Stimulated activated CD4-positive, alpha-beta T cell treated with anti-CD3 and anti-CD28 coated beads, TNF-alpha, amount 100 ng/mL, for 1 hour (primary cell): ENCODE measurements at places on chromosomes 6 and 20.

DNA sequence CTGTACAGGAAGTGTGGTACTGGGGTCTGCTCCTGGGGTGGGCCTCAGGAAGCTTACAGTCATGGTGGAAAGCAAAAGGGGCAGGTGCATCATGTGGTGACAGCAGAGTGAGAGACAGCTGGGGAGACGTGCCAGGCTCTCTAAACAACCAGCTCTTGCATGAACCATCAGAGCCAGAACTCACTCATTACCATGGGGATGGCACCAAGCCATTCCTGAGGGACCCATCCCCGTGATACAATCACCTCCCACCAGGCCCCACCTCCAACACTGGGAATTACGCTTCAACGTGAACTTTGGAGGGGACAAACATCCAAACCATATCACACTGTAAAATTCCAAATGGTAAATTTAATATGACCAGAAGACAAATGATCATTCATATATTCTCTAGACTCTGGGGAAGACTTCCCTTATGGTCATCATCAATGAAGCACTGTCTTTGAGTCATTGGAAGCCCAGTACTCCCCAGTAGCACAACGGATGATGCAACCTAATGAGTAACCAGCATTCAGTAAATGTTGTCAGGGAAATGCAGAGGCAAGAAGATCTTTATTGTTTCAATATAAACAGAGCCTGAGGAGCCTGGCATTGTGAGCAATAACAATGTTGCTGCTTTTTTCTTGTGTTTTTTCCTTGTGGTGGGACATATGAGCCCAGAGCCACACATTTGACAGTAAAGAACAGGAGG, 48.2 kb upstream of the RALY start:
- no peak for DNase-seq

DNA sequence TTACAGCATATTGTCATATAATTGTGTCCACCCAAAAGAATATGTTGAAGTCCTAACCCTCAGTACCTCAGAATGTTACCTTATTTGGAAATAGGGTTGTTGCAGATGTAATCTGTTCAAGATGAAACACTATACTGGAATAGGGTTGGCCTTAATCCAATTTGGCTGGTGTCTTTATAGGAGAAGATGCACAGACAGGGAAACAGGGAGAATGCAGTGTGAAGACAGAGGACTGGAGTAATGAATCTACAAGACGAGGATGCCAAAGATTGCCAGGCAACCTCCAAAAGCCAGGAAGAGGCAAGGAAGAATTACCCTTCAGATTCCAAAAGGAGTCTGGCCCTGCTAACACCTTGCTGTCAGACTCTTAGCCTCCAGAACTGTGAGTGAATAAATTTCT, 482.9 kb downstream of the PTPRT start:
- no peak for DNase-seq

DNA sequence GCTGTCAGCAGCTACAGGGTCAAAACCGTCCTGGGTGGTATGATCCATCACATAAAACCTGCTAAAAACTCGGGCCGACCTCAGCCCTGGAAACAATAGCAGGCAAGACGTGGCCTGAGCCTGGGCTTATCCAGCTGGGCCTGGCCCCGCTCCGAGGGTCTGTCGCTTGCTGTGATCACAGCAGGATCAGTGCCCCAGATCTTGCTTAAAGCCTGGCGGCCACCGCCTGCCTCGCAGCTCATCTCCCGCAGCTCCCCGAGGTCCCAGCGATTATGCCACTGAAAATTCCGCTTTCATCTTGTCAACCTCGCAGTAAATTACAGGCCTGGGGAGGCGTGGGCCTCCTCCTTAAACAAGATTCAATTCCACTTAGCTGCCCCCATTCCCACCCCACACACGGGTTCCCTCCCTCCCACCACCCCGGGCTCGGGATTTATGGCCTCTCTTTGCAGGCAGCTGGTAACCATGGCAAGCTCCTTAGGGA, 40.1 kb downstream of the CDH22 start:
- DNase-seq: no peak

DNA sequence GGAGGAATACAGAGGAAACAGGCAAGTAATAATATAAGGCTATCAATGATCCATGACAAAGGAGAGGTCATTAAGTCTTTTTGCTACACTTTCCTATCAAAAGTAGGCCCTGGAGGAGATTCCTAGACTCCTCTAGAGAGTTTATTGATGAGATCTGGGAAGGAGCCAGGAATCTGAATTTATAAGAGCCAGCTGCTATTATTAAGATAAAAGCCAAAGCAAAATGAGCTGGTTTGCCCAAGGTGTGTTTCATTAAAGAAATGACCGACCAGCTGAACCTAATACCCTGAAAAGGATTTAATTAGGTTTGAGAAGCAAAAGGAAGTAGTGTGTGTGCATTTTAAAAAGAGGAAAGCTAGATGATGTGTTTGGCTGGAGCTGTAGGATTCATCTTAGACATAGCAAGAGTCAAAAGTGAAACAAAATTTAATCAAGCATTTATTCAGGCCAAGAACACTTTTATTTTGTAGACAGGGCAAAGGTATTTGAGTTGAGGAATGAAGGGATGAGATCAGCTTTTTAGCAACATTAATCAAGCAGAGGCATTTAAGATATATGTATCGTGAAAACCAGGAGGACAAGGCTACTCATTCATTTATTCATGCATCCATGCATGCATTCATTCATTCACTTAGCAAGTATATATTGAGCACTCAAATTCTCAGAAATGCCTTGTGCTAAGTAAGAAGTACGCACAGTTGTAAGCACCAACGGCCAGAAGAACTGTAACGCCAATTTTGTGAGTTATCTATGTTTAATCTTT, 43.5 kb upstream of the SCAF8 start:
- DNase-seq: no peak

GRCh38 chr6:154292855-154293519, 63.6 kb downstream of the IPCEF1 start:
- no peak for DNase-seq

DNA sequence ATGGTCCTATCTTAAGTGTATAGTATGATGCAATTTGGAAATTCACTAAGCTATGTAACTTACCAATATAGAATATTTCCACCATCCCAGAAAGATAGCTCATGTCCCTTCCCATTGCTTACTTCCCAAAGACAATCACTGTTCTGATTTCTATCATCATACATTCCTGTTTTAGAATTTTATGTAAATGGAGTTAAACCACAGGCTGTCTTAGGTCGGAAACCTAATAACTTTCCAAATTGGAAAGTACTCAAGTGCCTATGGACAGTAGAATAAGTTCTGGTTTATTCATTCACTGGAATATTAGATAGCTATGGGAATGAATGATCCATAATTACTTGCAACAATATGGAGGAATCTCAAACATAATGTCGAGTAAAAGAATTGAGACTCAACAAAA, 20.1 kb downstream of the ENPP3 start:
- DNase-seq: no peak

DNA sequence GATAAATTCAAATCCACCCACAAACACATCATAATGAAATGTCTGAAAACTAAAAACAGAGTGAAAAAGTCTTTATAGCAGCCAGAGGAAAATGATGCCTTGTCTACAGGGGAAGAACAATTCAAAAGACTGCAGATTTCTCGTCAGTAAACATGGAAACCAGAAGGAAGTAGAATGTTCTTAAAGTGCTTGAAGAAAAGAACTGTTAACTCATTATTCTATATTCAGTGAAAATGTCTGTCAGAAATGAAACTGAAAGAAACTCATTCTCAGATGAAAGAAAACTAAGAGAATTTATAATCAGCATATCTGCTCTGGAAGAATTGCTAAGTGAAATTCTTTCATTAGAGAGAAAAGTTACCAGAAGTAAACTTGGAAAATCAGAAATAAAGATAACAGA, 416.1 kb downstream of the TBC1D32 start:
- DNase-seq: no peak

DNA sequence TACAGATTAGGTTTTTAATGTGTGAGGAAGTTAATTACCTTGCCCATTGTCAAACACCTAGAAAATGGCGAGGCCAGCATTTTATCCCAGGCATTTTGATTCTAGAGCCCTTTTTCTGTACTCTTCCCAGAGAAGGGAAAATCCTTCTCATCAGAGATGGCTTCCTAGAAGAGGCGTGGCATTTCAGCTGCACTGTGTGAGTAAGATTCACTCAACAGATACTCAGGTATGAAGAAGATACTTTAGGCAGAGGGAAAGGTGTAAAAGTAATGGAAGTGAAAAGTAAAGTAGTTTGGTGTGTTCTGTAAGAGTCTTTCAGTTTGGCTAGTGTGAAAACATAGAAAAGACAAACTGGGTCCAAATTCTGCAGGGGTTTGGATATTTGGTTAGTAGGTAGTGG, 113.8 kb downstream of the MAP3K4 start:
- DNase-seq: no peak

- no peak for DNase-seq
Measured at GRCh38 chr6:46453741-46454316, 37.4 kb downstream of the RCAN2 start.

DNA sequence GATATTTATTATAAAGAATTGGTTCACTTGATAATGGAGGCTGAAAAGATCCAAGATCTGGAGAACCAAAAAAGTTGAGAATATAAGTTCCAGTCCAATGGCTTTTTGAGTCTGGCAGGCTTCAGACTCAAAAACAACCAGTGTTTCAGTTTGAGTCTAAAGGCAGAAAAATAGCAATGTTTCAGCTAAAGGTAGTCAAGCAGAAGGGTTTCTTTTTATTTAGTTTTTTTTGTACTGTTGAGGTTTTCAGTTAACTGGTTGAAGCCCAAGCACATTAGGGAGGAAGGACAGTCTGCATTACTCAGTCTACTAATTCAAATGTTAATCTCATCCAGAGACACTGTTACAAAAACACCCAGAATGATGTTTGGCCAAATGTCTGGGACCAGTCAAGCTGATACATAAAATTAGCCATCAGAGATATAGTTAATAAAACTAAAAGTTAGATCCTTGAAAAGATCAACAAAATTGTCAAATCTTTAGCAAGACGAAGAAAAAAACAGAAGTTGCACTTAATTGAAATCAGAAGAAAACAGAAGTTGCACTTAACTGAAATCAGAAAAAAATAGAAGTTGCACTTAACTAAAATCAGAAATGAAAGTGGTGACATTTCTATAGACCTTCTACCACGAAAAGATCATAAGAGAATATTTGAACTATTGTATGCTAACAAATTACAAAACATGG, 980.3 kb upstream of the FLRT3 start:
- DNase-seq: no peak

DNA sequence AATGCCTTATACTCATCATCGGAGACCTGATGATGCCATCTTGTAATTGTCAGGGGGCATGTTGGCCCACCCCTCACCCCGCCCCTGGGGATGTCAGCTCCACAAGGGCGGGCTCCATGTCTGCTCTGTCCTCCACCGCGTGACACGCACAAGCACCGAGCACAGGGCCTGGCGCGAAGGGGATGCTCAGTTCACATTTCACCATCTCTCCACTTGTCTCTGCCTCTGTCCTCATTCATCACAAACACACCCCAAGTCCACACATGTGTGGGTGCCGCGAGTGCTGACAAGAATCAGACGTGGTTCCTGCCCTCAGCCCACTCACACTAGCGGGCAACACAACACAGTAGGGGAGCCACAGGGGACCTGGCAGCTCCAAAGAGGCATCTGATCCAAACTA, 151.2 kb upstream of the PTPN1 start:
- DNase-seq: no peak

- DNase-seq: no peak
Measured at GRCh38 chr6:23269436-23269835, 700.1 kb downstream of the HDGFL1 start.

DNA sequence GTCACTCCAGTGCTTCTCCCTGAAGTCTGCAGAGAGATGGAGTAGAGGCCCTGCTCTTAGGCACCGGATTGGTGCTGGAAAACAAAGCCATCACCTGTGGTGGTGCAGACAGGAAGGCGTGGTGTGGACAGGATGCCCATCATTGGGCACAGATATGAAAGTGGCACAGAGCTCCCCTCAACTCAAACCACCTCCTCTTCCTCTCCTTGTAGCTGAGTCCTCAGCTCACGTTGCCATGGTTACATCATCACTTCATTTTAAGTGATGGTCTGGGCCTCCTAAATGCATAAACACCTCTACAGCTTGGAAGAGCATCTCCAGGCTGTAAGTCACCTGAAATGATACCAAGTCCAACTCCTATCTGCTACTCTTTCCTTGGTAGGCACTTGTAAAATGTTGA, 8.0 kb upstream of the RTF2 start:
- DNase-seq: no peak

DNA sequence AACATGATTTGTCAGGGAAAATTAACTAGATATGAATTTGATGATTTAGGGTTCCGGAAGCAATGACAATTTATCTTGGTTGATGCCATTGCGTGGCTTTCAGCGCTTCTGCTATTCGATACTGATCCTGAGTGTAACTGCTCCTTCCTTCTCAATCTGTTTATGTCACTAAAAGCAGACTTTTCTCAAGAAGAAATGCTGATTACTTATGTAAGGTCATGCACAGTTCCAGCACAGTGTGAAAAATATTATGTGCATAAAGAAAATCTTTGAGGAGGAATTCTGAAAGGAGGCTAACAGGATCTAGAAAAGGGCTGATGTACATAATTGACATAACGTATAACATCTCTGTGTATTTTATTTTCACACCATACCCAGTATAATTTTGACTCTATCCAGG, 336.6 kb downstream of the PACRG start:
- no peak for DNase-seq

DNA sequence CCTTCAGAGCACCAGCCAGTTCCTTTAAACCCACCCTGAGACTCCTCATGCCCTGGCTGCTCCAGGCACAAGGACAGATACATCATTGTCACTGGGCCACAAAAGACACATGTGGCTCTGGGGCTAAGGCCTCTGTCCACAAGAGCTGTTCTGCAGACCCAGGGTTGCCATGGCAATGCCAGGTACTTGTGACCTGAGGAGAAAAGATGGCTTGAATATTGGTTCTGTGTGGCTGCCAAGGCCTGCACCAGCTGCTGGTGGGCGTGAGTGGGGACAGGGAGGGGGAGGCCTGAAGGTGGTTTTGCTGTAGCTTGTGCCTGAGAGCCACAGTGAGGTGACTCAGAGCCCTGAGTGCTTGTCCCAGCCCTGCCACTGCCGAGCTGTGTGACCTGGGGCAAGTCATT, 31.8 kb downstream of the SAYSD1 start:
- DNase-seq: no peak

GRCh38 chr6:161696801-161697200, 422.9 kb upstream of the AGPAT4 start:
- no peak for DNase-seq

GRCh38 chr6:33875696-33876095, 71.9 kb upstream of the MLN start:
- no peak for DNase-seq

- DNase-seq: no peak
Measured at GRCh38 chr6:144879436-144879835, 594.3 kb downstream of the UTRN start.
